ENCODE measurements at places on chromosomes 4 and X.
A peak's percentile ranks its signal among the peaks of the same experiment; 100 is the strongest.

DNA sequence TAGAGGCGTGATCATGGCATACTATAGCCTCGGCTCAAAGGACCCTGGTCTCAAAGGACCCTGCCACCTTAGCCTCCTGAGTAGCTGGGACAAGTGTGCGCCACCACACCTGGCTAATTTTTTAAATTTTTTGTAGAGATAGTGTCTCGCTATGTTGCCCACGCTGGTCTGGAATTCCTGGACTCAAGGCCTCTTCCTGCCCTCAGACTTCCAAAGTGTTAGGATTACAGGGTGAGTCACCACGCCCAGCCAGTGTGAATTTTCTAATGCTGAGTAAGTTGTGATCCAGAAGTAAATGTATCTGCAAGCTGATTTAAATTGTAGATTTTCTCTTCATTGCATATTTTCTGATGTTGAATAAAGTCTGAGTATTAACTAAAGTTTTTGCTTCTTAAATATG is 2.6 kb upstream of the ZNF674 start:
- DNase-seq: no peak

DNA sequence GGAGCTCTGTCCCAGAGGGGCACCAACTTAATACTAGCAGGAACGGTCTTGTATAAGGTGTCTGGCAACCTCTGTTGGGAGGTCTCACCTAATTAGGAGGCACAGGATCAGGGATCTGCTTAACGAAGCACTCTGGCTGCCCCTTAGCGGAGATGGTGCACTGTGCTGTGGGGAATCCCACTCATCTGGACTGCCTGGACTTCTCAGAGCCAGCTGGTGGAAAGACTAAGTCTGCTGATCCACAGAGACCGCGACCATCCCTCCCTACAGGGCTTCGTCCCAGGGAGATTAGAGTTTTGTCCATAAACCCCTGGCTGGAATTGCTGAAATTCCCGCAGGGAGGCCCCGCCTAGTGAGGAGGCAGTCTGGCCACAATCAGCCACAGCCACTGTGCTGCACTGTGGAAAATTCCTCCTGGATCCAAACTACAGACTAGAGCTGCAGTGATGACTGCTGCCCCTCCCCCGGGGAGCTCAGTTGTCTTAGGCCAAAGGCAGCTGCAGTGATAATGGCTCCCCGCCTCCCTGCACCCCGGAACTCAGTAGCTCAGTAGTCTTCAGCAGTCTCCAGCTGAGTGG is 22.0 kb upstream of the ZCCHC4 start:
- no peak for DNase-seq

DNA sequence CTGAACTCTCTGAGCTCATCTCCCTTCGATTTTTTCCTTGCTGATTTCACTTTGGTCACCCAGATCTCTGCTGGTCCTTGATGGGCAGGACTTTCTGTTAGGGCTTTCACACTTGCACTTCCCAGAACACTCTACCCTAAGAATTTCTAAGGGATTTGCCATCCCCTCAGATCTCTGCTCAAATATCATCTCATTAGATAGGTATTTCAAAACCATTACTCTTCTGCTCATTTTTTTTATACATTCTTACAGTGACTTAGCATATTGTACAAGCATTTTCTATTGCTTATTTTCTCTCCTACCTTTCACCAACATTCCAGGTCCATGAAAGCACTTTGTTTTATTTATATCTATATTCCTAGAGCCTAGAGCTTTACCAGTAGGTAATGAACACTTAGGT is 913.3 kb downstream of the PDHA2 start:
- no peak for DNase-seq

- no peak for DNase-seq
Measured at GRCh38 chr4:106062452-106062875, 167.2 kb downstream of the NPNT start.

GRCh38 chr4:43843501-43843900 is 605.1 kb downstream of the KCTD8 start:
- DNase-seq: no peak

GRCh38 chr4:16916719-16917337 is 18.4 kb upstream of the LDB2 start:
- peak; percentile 84 for DNase-seq

DNA sequence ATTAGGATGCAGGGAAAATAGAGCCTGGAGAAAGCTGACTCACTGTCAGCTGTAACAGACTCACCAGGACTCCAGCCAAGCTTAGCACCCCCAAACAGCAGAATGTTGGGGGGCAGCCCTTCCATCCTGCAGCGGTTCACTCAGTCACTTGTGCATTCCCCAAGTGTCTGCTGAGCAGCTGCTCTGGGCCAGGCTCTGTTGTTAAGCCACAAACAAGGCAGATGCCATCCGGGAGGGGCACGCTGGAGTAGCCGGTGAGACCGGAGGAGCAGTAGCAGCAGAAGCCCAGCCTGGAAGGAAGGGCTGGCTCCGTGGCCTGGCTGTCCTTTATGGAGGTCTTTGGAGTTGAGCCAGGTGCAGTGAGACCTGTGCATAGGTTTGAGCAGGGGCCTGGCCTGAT is 22.0 kb downstream of the CCNQ start:
- DNase-seq: no peak

GRCh38 chr4:179151770-179152169 is 1709.5 kb upstream of the AGA start:
- no peak for DNase-seq

- no peak for DNase-seq
Measured at GRCh38 chrX:43899878-43900815, 17.9 kb upstream of the MAOB start.

GRCh38 chrX:154602766-154603437 is 16.2 kb downstream of the CTAG1B start:
- no peak for DNase-seq
